ENCODE measurements at places on chromosomes 13 and 19. TPM values are rescaled to one million over a fixed set of nuclear protein-coding genes. Genes with fewer than 3 reads are reported as not detected.
A peak's percentile ranks its signal among the peaks of the same experiment; 100 is the strongest.

The APLP1 gene
- 97.6 TPM for total RNA-seq

The ZNF808 gene
- 28.2 TPM for total RNA-seq

The PSG1 gene
- 0.18 TPM for total RNA-seq

GRCh38 chr19:5181329-5181728 lies 159.3 kb downstream of the PTPRS start:
- DNase-seq = no peak

DNA sequence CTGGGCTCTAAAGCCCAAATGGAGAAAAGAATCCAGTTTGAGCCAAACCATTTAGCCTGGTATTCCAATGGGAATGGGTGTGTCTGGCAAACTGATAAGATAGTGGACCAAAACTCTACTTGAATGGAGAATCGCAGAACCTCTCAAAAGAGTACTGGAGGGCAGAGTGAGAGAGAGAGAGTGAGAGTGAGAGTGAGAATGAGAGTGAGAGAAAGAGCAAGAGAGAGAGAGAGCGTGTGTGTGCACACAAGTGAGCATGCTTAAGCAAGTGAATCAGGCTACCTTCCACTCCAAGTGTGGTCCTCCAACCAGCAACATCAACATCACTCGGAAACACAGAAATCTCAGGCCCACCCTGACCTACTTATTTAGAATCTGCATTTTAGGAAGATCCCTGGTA lies 58.8 kb downstream of the UQCRFS1 start:
- DNase-seq = no peak

- DNase-seq = no peak
Measured at GRCh38 chr19:13734751-13735150, 29.6 kb upstream of the MRI1 start.

DNA sequence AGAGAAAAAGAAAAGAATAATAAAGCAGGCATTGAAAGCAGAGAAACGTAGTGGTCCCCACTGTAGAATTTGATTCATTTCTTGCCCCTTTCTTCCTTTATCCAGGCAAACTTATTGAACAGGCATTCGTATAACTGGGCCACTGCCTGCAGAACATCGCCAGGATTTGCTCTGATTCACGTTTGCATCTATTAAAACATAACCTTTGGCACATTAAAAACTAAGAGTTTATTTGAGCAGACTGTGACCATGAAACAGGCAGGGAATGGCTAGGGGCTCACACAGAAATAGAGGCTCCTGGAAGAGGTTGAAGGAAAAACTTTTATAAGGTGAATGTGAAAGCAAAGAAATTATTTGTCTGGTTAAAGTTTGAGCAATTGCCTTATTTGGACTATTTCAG lies 12.5 kb upstream of the SUPT20H start:
- DNase-seq = no peak

DNA sequence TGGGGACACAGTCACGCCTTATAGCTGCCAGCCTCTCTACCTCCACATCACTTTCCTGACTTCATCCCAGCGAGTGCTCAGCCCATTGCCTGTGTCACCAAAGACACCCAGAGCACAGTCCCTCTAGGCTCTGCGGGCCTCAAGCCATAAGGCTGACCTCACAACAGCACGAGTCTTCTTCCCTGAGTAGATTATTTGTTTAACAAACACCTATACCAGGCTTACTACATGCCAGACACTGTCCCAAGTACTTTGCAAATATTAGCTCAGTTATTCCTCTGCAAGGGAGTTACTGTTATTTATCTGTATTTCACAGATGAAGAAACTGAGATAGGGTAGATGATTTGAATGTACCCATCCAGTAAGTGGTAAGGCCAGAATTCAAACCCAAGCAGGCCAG lies 504.3 kb downstream of the COG6 start:
- no peak for DNase-seq

DNA sequence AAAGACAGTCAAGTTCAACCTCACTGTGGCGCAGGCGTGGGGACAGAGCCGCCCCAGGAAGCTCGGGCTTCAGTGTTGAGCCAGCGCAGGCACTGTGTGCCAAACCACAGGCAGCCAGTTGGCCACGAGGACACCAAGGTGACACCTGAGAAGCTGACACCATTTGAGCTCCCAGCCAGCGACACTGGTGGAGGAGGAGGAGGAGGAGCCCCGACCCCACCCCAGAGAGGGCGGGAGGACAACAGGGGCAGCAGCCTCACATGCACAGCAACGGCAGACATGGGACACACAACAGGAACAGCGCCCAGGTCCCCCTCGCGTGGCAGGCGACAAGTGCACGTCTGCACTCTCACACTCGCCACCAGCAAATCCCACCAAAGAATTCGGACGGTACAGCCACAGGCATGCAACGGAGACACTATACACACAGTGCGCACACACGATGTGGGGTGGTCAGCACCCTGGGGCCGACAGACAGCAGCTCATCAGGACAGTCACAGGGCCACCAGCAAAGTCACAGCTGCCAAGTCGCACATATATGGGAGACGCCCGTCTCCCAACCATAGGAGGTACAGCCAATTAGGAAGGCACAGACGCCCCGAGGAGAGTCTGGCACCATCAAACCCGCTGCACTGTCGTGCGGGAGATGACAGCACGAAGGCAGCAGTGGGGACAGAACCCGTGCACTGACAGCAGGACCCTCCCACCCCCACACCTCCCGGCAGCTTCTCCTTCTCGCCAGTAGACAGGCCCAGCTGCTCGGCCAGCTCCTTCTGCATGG lies 3.4 kb downstream of the EIF3G start:
- DNase-seq = no peak

DNA sequence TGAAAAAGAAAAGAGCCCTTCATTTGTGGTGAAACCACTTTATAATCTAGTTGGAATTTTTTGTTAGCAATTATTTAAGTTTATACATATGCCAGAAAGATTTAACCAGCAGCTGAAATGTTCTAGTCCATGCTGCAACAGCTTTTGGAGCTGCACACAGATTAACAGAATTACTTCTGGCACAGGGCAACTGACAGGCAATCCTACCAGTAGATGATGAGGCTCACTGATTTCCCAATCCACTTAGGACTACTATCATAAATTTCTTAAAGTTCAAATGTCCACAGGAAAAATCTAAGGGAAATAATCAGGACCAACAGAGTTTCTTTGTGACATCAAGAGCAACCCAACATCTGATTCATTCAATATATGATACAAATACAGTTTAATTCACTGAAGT lies 78.8 kb downstream of the CRYL1 start:
- DNase-seq = no peak

- DNase-seq = peak; percentile 45
Measured at GRCh38 chr19:32691952-32692726, 518 bp downstream of the NUDT19 start.
